ENCODE measurements at places on chromosomes 6 and 20.
A peak's percentile ranks its signal among the peaks of the same experiment; 100 is the strongest.

DNA sequence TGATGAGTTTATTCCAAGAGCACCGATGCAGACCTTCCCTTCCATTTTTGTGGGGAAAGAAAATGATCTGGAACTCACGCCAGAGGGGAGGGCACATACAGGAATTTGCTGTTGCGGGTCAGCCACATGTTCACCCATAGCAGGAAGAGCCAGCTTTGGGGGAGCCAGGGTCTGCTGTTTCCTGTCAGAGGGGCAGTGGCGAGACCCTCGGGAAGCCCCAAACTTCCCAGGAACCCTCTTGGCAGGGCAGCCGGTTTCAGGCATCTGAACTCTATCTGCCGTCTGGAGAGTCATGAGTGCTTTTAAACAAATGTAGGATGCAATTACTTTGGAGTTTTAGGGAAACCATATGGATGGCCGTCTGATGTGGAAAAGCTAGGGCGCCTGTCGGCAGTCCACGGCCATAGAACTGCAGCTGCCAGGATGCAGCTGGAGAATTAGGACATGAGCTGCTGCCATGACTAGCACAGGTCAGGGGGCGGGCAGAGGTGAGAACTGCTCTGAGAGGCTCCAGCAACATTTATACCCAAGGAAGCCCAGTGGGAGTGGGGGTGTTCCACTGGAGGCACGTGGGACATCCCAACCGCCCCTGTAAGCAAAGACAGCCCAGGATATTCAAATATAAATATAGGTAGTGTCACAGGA is 14.8 kb upstream of the SERPINB9 start:
- DNase-seq: peak; percentile 9

GRCh38 chr20:41123631-41124030 is 13.7 kb upstream of the PLCG1 start:
- no peak for DNase-seq

DNA sequence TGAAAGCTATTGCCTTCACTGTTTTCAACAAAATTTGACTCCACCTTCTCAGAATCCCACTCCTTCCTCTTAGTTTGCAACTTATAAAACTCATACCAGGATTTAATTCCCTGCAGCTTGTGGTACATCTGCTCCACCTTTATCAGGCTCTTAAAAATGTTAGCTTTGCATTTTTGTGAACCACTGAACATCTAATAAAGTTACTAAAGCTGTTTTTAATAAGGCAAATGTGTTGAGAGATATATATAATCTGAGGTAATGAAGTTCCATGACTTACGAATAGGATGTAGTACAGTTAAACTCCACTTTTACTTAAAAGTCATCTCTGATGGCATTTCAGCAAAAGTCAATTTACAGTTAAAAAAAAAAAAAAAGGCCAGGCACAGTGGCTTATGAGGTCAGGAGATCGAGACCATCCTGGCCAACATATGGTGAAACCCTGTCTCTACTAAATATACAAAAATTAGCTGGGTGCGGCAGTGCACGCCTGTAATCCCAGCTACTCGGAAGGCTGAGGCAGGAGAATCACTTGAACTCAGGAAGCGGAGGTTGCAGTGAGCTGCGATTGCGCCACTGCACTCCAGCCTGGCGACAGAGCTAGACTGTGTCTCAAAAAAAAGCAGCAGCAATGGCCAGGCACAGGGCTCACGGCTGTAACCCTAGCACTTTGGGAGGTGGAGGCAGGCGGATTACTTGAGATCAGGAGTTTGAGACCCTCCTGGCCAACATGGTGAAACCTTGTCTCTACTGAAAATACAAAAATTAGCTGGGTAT is 106.2 kb downstream of the KIF13A start:
- DNase-seq: no peak

DNA sequence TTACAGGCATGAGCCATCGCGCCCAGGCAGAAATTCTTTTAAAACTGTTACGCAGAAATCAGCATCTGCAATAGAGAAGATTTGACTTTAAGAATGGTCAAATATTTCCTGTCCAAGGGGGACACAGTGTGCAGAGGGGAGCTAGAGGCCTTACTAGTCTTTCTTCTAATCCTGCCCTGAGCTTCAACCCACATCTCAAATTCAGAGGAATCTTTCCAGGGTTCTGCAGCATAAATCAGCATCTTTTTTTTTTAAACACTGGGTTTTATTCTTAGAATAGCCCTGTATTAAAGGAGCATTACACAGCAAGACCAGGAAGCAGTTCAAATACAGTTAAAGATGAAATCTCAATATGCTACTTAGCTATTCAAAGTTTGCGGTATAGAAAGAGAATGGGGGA is 81.1 kb downstream of the DTNBP1 start:
- no peak for DNase-seq

- DNase-seq: no peak
Measured at GRCh38 chr6:136500414-136500813, 49.8 kb downstream of the MAP7 start.

GRCh38 chr20:1710484-1710883 is 52.9 kb upstream of the SIRPG start:
- DNase-seq: no peak

DNA sequence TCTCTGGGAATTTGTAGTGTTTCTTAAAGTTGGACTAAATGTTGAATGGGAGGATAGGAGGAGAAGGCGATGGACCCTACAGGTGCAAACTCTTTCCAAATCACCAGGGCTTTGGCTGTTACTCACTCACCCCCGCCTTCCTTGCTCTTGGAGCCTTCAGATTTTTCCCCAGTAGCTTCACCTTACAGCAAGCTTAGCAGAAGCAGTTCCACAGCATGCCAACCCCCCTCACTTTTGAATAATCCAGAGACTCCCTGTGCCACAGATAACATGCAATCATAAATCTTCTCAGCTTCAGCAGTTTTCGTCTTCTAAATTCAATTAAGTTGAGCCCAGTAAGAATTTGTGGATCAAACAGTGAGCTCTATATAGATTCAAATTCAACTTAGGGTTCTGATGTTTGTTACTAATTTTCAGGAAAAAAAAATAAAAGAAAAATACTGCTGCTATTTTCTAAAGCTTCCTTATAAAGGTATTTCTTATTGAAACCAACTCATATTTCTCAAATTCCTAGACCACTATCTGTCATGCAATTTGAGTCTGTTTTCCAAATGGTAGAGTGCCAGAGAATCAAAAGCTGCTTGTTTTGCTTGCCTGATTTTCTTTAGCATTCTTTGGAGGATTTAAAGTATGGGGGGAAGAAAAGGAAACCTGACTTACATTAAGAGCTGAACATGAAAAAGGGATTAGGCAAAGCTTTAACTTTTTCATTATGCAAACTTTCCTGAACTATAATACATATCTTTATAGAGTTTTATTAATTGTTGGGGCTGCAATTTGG is 166.4 kb downstream of the EYA4 start:
- no peak for DNase-seq

- DNase-seq: no peak
Measured at GRCh38 chr6:136992113-136992512, 52.7 kb downstream of the IL20RA start.

GRCh38 chr6:73885393-73885792 is 189.4 kb downstream of the CD109 start:
- no peak for DNase-seq

GRCh38 chr20:32970973-32971300 is 33.3 kb downstream of the SUN5 start:
- DNase-seq: no peak

- no peak for DNase-seq
Measured at GRCh38 chr6:165584541-165584940, 78.5 kb downstream of the PDE10A start.

GRCh38 chr6:106187424-106187982 is 101.4 kb downstream of the PRDM1 start:
- DNase-seq: no peak

DNA sequence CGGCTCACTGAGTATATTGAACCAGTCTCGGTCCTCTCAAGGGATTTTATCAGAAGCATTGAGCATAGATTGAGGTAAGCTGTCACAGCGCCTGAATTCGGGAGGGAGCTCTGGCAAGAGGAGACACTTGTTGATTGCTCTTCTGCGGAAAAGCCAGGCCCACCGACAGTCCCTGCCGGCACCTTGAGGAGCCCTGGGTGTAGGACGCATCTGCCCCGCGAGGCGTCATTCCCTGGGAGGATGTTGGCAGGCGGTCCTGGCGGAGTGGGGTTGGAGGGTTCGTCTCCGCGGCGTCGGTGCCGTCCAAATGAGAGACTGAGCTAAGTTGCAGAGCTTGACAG is 843 bp downstream of the FBXO9 start:
- peak; percentile 37 for DNase-seq

- DNase-seq: peak; percentile 36
Measured at GRCh38 chr6:13485923-13486562, 1.4 kb downstream of the GFOD1 start.

DNA sequence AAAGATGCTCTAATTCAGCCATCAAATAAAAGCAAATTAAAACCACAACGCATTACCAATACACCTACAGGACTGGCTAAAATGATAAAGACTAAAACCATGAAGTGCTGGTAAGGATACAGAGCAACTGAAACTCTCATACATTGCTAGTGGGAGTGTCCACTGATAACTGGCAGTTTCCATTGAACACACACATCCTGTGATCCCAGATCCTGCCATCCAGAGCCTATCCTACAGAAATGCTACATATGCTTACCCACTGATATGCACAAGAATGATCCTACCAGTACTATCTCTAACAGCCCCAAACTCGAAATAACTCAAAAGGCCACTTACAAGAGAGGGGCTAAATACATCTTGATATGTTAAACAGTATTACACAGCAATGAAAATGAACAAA is 81.0 kb downstream of the FYN start:
- DNase-seq: no peak

GRCh38 chr6:102229271-102229670 is 835.8 kb downstream of the GRIK2 start:
- DNase-seq: no peak

- DNase-seq: no peak
Measured at GRCh38 chr20:4810426-4811019, 88.8 kb downstream of the PRND start.

DNA sequence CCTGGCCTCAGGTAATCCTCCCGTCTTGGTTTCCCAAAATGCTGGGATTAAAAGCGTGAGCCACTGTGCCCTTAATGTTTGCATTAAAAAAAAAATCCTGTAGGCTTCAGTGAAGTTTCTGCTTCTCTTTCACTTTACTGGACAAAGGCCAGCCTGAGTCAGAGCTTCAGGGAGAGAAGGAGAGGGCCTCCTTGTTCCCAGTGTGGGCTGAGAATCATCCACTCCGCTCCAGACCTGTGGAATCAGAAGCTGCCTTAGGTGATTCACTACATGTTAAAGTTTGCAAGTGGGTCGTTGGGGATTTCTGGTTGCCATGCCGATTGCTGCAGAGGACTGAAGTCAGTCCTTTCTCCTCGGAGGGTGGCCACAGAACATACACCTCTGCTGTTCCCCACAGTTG is 113.3 kb upstream of the EEF1E1 start:
- no peak for DNase-seq

DNA sequence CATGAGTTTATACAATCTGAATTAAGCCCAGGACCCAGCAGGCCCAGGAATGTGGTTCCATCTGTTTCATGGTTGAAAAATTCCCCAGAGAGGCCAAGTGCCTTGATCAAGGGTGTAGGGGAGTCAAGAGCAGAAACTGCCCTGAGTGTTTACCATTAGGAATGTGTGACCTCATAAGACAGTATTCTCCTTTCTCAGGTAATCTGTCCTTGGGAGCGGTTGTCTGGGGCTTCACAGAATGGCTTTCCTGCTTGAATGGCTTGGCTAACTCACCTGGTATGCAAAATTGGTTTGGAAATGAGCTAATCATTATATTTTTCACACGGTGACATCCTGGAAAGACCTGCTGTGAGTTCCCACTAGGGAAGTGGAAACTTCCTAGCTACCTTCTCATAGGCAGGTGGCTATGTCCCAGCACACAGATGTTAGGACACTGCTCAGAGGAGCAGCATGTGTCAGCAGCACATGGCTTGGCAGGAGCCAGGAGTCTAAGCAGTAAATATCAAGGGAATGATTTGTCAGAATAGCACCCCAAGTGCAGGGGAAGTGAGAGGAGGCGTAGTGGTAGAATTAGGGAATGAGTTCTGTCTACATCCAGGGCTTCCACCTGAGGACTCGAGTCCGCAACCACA is 17.7 kb downstream of the CLIC5 start:
- DNase-seq: no peak

GRCh38 chr6:166619912-166620311 is 7.1 kb downstream of the RPS6KA2 start:
- DNase-seq: peak; percentile 44

GRCh38 chr20:30419466-30419865 is 838.0 kb upstream of the DEFB115 start:
- no peak for DNase-seq

DNA sequence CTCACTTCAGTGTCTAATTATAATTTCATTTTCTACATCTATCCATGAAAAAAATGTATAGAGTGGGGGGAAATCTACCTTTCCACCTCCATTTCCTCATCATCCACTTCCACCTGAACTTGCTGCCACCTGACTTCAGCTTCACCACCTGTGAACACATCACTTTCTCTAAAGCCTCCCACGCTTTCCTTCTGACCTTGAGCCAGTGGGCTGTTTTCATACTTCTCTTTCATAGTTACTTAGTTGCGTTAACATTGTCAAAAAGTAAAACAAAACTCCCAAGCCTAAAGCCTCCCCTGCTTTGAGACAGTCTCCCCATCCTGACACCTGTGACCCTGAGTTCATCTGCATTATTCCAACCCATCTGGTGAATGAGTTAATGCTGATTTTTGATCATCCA is 47.3 kb downstream of the KLHL31 start:
- DNase-seq: no peak

DNA sequence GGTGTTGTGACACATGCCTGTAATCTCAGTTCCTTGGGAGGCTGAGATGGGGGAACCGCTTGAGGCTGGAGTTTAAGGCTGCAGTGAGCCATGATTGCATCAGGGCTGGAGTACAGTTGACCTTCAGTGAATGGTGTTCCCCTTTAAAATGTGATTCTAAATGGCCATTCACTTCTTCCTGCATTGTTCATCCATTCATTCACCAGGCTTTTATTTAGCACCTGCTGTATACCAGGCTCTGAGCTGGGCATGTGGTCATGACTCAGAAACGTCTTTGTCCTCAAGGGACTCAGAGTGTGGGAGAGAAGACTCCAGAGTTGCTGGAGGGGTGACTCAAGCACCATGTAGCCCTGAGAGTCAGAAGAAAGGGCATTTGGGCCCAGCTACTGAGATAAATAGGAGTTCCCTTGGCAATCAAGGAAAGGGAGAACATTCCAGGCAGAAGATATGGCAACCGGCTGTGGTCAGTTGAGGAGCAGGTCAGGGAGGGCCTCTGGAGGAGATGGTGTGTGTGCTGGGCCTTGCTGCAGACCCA is 101.1 kb downstream of the DLGAP4 start:
- DNase-seq: no peak

DNA sequence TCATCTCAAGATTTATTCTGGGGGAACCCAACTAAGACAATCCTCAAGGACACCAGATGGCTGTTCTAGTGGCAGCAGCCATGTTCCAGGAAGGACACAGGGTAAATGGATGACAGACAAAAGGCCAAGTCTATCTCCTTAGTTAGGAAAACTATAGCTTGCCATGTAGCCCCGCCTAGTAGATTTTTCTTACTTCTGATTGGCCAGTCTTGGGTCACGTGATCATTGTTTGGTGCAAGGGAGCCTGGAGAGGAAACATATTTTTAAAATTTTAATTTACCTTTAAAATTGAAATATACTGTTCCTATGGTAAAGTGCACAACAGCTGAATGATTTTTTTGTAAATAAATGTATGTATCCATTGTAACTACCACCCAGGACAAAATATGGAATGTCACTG is 4.4 kb upstream of the KCNS1 start:
- DNase-seq: no peak
